ENCODE measurements at places on chromosomes 4 and X.

GRCh38 chr4:40471923-40472322, 136.8 kb downstream of the CHRNA9 start:
- no peak for DNase-seq

GRCh38 chrX:40761762-40762161, 26.4 kb upstream of the MED14 start:
- no peak for DNase-seq

DNA sequence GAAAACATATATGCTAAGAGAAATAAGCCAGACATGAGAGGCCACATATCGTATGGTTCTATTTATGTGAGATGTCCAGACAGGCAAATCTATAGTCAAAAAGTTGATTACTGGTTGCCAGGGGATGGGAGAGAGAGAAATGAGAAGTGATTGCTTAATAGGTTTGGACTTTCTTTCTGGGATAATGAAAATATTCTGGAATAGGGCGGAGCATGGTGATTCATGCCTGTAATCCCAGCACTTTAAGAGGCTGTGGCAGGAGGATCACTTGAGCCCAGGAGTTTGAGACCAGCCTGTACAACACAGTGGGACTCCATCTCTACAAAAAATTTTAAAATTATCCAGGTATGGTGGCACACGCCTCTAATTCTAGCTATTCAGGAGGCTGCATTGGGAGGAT, 22.4 kb downstream of the RBM47 start:
- no peak for DNase-seq

GRCh38 chr4:142110136-142110535, 473.8 kb downstream of the IL15 start:
- no peak for DNase-seq

DNA sequence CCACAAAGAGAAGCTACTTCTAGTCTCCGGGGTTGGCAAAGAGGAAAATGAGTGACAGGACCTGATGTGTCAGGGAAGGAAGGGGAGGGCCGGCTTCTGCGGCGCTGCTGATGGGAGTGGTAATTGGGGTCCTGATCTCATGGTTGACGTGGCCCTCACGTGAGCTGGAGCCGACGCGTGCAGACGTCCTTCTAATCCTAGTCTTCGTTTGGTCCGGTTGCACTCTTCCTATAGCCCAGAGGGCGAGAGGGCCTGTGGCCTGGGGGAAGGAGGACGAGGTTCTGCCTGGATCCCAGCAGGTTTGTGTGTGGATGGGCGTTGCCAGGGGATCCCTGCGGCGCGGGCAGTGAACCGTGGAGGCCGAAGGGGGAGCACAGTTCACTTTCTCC, at the start of gene ARMCX1:
TSS of gene ARMCX1 (plus strand) at position 186 of the 389 bp plus-strand sequence. CDS start 2,384 bp downstream, outside the sequence.
- DNase-seq = peak; percentile 67

- no peak for DNase-seq
Measured at GRCh38 chr4:157664726-157665125, 444.2 kb downstream of the GRIA2 start.

GRCh38 chr4:7224878-7225533, 32.7 kb downstream of the SORCS2 start:
- DNase-seq = no peak

DNA sequence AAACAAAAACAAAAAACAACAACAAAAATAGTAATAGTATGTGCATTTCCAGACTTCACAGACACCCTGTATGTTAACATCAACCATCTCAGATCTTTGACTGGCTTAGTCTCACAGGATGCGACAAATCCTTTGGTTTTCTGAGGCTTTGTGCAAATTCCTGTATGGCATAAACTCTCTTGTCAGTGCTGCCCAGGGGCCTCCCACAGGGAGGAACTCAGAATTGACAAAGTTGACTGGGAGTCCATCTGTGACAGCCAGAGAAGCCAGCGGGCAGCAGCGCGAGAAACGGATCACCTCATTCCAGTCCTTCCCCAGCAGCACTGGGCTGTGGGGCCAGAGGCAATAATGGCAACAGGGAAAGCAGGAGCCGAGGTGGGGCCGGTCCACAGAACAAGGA, 19.1 kb upstream of the DDX3X start:
- DNase-seq = no peak

Measured in naive thymus-derived CD8-positive, alpha-beta T cell (primary cell).